Fibroblast of skin of scalp (primary cell): ENCODE measurements at places on chromosomes 2 and 18.

- no peak for DNase-seq
These were observed 2.2 kb downstream of the ABCG8 start for GRCh38 chr2:43840965-43841364.

- DNase-seq, result no peak
These were observed 65.4 kb downstream of the FAM168B start for GRCh38 chr2:131027566-131028528.

DNA sequence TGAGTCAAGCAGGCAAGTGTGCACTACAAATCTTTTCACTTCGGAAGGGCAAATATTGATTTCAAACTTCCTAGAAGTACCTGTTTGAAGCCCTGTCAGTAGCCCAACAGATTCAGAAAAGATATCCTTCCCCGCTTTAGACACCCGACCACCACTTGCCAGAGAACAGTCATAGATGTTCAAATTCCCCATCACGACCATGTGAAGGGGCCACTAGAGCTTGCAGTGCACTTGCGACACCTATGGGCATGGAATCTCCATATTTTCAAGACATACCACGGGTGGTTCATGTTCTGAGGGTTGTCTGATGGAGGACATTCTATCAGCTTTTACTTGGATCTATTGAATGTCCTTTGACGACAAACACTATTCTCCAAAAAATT lies 23.8 kb downstream of the GNLY start:
- no peak for DNase-seq

GRCh38 chr2:207869784-207870778 lies 100.4 kb upstream of the FZD5 start:
- peak; percentile 53 for DNase-seq

DNA sequence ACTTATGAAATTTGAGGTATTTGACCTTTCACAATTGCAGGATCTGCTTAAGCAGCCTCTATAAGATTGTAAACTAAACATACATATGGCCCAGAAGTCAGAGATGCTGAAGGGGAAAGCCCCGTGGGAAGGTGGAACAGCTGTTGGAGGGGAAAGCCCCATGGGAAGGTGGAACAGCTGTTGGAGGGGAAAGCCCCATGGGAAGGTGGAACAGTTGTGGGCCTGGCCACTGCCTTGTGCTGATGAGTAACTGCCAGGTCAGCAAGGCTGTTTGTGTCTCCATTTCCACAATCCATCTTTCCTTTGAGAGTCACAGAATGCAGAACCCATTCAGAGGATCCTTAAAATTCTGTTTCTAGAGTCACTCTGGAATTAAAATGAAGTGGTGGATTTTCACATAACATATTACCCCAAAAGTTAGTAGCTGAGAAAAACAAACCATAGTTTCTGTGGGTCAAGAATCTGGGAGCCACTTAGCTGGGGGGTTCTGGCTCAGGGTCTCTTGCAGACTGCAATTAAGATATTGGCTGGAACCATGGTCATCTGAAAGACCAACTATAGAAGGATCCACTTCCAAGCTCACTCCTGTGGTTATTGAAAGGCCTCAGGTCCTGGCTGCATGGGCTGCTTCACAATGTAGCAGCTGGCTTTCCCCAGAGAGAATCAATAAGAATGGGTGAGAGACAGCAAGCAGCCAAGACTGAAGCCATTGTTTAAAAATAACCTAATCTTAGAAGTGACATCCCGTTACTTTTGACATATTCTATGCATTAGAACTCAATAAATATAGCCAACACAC lies 86.6 kb upstream of the CAVIN2 start:
- no peak for DNase-seq

GRCh38 chr18:5600378-5601071 lies 56.7 kb upstream of the EPB41L3 start:
- peak; percentile 43 for DNase-seq

GRCh38 chr2:198060277-198060676 lies 255.9 kb downstream of the PLCL1 start:
- DNase-seq, result no peak

GRCh38 chr18:73352546-73352945 lies 484.8 kb upstream of the NETO1 start:
- DNase-seq, result peak; percentile 64

GRCh38 chr2:112345030-112346027 lies 69.9 kb downstream of the ZC3H6 start:
- no peak for DNase-seq

GRCh38 chr18:50880119-50880465 lies 1.2 kb downstream of the ME2 start:
- no peak for DNase-seq

GRCh38 chr2:141517180-141517851 lies 613.5 kb downstream of the LRP1B start:
- no peak for DNase-seq

DNA sequence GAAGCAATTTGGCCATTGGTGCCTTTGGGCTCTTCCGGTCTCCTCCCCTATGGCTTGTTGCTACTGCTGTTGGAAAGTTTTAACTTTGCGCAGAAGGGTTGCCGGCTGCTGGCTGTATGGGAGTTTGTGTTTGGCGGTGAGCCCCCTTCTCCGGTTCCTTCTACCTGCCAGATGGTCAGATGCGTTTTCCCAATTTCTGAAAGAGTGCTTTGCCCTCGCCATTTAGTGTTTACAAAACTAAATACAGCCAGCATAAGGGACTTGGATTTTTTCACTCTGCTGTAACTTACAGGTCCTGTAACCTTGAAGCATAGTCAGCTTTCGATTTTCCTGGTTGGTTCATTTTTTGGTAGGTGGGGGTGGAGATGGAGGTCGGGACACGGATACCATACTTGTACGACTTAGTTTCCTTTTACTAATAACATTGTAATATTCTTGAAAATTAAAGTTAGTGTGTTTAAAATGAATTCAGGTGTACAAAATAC lies 604 bp downstream of the COQ10B start:
- DNase-seq, result no peak

DNA sequence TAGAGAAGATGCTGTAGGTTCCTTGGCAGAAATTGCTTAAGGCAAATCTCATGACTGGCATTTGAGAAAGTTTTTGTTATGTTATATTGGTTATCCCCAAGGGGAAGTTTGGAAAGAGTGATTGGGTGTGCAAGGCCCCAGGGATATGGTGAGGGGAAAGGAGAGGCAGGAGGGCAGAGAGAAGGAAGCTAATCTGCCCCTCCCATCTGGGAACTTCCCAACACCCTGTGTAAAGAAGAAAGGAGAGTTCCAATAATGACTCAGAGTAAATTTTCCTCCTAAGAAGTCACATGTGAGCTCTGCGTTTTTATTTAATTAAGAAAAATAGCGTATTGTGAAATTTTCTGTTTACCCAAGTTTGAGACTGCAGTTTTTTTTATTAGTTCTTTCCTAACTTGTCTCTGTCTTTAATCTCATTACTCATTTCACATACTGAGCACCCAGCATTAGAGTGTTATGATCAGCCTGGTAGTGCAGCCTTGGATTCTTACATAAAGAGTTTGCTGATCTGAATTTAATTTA lies 3.1 kb upstream of the KYNU start:
- peak; percentile 85 for DNase-seq

- no peak for DNase-seq
These were observed 300.1 kb downstream of the TDRD15 start for GRCh38 chr2:21423854-21424253.

GRCh38 chr2:158013891-158014290 lies 87.8 kb upstream of the UPP2 start:
- DNase-seq, result no peak

DNA sequence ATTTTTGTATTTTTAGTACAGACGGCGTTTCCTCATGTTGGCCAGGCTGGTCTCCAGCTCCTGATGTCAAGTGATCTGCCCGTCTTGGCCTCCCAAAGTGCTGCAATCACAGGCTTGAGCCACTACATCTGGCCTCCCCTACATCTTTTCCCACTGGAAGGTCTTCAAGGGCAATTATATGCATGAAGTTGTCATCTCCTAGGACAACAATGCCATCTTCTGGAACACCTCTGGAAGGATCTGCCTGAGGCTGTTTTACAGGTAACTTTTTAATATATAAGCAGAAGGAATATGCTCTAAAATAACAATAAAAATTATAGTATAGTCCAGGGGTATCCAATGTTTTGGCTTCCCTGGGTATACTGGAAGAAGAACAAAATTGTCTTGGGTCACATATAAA lies 321.4 kb downstream of the AFF3 start:
- DNase-seq, result no peak

DNA sequence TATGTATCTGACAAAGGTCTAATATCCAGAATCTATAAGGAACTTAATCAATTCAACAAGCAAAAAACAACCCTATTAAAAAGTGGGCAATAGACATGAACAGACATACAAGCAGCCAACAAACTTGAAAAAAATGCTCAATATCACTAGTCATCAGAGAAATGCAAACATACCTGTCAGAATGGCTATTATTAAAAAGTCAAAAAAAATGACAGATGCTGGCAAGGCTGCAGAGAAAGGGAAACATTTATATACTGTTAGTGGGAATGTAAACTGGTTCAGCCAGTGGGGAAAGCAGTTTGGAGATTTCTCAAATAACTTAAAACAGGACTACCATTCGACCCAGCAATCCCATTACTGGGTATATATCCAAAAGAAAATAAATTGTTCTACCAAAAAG lies 21.6 kb downstream of the SESTD1 start:
- DNase-seq, result no peak

GRCh38 chr2:132884292-132884691 lies 214.3 kb upstream of the LYPD1 start:
- DNase-seq, result no peak

DNA sequence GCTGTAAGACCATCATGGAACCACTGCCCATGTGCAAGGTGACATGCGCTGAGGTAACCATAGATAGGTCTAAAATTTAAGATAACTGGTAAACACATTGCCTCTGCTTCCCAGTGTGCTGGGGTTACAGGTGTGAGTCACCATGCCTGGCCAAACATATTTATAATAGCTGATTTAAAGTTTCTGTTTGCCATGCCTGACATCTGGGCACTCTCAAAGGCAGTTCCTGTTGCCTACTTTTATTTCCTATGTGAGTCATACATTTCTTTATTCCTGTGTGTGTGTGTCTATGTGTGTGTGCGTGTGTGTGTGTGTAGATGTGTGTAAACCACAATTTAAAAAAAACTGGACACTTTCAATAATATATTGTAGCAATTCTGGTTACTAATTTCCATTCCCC lies 415.2 kb upstream of the NETO1 start:
- DNase-seq, result no peak

GRCh38 chr2:109321570-109321969 lies 192.6 kb downstream of the SH3RF3 start:
- DNase-seq, result peak; percentile 55

DNA sequence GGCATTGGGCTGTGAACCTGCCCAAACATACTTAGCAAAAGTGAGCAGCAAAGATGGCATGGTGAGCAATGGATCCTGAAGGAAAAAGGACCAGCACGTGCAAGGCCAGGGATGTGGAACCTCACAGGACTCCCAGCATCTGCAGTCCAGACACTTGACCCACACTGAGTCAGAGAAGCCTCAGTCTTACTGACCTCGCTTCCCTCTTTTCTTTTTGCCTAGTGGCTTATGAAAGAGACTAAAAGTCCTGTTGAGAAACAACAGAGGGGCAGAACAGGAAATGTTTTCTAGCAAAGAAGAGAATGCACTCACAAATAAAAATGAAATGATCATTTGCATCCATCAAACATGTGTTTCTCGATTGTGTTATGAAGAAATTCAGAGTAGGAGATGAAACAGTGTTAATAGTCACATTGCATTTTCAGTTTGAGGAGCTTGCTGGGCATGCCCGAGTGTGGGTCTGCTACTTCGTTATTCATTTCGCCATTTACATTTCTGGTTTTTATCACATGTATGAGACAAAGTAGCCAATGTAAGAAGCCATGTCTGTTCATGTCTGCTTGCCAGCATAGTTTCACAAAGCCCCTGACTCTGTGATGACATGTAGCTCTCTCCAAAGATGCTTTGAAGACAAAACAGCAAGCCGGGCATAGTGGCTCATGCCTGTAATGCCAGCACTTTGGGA lies 118.4 kb downstream of the INO80D start:
- DNase-seq, result no peak

DNA sequence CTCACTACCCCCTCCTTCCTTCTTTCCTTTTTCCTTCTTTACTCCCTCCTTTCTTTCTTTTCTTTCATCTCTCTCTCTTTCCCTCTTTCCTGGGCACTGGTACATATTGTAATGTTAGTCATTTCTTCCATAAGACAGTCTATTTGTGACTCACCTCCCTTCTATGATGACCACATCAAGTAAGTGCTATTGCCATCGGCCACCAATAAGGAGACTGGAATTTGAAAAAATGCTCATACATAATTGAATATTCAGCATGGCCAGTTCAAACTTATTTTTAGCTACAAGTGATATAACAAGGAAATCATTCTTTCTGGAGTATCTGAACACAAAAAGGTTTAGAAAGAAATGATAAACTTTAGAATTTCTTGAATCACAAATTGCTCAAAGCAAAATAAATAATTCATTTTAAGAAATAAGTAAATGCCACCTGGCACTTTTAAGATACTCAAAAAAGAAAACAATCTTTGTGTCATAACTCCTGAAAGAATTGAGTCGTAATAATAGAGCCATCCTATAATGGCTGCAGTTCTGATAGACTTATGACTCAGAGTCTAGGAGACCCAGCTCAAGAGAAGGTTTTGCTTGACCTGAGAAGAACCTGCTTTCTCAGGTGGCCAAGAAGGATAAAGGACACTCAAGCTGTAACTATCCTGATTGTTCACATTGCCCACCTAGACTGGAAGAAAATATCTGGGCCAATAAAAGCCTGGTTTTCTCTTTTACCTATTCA lies 51.6 kb upstream of the CCBE1 start:
- peak; percentile 96 for DNase-seq

GRCh38 chr2:239311132-239312040 lies 89.4 kb downstream of the HDAC4 start:
- no peak for DNase-seq
